Sciatic nerve (tissue), 2 donors: ENCODE measurements at places on chromosomes 1 and 21.

DNA sequence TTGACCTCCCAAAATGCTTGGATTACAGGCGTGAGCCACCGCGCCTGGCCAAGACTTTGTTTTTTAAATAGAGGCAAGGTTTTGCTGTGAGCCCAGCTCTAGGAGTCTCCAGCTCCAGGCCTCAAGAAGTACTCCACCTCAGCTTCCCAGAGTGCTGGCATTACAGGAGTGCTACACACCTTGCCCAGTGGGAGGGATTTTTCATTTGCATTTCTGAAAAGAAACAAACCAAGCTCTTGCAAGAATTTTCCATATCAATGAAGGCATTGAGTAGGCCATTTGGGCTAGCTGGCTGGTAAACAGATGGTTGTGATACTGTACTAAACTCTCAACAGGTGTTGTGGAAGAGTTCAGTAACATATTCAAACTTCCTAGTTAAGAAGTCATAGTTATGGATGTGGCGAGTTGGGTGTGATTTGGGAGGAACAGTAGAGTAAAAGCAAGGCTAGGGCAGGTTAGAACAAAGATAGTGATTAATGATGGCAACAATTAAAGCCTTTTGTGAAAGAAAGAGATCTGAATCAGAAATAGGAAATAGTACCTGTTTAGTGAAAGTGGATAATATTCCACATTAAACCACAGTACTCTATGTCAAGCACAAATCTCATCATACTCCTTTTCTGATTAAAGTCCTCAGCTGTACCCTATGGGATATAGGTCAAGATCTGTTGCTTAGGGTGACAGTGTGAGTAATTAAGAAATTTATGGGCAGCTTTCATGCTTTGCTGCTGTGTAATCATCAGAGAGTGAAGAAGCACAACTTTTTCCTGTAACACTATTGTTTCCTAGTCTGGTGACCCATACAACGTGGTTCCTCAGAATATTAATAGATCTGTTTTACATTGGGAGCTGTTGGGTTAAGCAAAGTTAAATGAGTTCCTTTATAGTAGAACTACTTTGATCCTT is 10.7 kb downstream of the AKIRIN1 start:
- no peak for DNase-seq

GRCh38 chr1:111756124-111756513 is 418 bp downstream of the DDX20 start:
- no peak for DNase-seq

DNA sequence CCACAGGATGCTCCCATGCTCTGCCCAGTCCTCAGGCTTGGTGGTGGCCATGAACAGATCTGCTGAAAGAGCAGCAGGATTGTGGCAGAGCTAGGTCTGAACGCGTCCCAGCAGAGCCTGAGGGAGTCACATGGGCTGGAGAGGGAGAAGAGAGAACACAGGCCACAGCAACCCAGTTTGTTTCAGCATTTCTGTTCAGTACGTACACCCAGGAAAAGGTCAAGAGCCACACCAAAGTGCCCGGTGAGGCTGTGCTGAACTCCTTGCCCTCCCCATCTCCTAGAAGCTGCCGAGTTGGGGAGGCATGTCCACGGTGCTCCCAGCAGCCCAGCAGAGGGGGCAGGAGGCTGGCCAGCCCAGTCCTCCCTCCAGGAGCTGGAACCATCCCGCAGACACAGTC is 5.5 kb downstream of the PKP1 start:
- DNase-seq: no peak

DNA sequence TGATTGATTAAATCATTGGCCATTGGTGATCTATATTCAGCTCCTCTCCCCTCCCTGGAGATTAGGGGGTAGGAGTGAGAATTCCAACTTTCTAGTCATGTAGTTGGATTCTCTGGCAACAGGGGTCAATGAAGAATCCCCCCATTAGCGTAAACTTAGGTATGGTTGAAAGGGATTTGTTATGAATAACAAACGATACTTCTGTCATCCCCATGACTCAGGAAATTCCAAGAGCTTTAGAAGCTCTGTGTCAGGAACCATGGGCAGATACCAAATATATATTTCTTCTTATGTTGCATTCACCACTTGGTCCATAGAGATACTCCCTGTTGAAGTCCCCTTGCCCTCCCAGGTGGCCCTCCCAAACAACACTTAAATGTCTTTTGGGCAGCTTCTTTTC is 124.5 kb downstream of the DNM3 start:
- DNase-seq: no peak

- DNase-seq: no peak
Observed at GRCh38 chr1:221084681-221085080, 205.4 kb downstream of the HLX start.

GRCh38 chr1:53069663-53070327 is 7.8 kb downstream of the PODN start:
- peak; percentile 55 for DNase-seq

- DNase-seq: no peak
Observed at GRCh38 chr21:31351438-31351837, 7.4 kb upstream of the TIAM1 start.

GRCh38 chr1:27979151-27979858 is 19.5 kb downstream of the XKR8 start:
- no peak for DNase-seq

DNA sequence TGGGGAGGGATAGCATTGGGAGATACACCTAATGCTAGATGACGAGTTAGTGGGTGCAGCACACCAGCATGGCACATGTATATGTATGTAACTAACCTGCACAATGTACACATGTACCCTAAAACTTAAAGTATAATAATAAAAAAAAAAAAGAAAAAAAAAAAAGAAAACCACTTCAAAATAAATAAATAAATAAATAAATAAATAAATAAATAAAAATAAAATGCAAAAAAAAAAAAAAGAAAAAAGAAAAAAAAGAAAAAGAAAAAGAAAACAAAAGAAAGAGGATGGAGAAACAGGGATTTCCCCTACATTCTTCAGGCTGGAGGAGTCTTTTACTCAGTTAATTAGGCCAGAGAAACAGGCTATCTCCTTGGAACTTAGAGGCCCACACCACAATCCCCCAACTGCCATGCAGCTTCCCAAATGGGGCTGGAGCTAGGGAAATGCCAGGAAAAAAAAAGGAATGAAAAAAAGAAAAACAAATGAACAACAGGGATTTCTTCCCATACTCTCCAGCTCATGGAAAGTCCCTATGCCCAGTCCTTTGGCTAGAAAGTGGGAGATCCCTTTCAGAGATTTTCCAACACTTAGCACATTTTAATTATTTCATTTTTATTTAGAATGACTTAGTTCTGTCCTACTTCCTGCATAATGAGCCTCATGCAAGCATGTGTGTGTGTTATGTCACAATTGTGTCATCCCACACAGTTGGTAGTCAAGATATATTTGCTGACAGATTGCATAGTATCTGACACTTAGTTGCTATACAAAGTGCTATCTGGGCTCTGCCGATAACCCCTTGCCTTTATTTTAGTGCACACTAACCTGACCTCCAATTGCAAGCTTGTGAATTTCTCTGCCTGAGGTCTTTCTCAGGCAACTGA is 486.4 kb downstream of the PLPP3 start:
- DNase-seq: no peak

DNA sequence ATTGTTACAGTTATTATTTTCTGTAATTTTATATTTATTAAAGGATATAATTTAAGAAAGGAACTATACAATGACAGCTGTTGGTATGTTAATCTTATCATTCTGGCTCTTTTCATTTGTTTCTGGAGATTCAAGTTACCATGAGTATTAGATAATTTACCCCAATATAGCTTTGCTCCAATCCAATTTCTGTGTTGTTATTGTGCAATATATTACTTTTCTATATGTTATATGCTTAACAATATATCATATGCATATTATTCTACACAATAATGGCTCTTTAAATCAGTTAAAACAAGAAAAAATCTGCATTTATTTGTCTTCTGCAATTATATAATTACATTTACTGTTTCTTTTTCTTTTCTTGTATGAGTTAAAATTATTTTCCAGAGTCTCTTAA is 1650.9 kb downstream of the BRINP3 start:
- no peak for DNase-seq

DNA sequence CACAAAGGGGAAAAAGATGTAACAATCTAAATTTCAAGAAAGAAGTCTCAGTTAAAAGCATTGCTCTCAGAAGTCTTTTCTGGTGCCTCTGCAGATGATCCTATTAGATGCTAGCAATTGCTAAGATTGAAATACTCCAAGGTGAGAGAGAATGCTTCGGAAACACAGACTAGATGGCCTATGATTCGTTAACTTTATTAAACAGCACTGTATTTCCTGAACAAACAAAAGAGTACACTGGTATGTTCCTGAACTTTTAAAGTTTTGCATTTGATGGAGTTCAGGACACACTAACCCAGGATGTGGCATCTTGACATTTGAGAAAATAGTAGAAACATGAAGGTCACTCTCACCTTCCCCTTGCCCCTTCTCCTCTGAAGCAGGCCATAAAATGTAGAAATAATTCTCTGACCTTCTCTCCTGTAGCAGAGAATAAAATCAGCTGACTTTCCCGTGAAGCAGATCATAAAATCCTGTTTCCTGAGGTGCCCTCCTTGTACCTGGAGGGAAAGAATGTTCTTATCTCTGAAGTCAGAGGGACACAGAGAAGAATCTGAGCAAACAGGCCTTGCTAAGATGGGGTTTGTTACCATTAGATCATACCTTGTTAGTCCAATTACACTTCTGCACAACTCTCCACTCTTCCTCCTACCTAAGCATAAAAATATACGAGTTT is 142.9 kb upstream of the USP25 start:
- no peak for DNase-seq

DNA sequence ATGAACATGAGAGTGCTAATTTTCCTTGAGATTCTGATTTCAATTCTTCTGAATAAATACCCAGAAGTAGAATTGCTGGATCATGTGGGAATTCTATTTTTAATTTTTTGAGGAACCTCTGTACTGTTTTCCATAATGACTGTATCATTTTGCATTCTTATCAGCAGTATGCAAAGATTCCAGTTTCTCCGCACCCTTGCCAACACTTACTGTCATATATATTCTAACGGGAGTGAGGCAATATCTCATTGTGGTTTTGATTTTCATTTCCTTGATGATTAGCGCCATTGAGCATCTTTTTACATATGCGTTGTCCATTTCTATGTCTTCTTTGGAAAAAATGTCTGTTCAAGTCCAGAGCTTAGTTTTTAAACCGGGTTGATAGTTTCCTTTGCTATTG is 33.2 kb downstream of the VCAM1 start:
- DNase-seq: no peak

DNA sequence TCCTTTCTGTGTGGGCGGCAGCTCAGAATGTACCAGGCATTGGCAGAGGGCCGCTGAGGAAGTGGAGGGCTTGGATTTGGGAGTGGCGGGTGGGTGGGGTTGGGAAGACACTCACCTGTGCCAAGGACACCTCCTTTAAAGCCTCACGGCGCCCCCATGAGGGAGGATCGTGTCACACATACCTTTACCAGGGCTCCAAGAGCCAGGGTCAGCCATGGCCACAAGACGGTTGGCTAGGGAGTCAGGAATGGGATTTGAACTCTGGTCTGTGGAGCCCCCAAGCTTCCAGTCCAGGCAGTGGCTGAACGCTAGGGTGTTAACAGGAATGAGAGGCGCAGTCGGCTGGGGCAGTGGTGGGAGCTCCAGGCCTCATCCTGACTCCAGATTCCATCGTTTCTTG is 4.6 kb downstream of the NBL1 start:
- no peak for DNase-seq

GRCh38 chr1:205701420-205701819 is 21.1 kb upstream of the SLC45A3 start:
- DNase-seq: no peak

GRCh38 chr1:27760426-27760825 is 12.6 kb upstream of the STX12 start:
- no peak for DNase-seq

- DNase-seq: no peak
Observed at GRCh38 chr1:246139745-246140182, 367.3 kb downstream of the SMYD3 start.

- peak; percentile 66 for DNase-seq
Observed at GRCh38 chr1:32769524-32770220, 47.5 kb downstream of the YARS1 start.

- DNase-seq: no peak
Observed at GRCh38 chr1:218365226-218365999, 20.3 kb downstream of the TGFB2 start.

- no peak for DNase-seq
Observed at GRCh38 chr1:224865510-224865909, 64.0 kb upstream of the DNAH14 start.

DNA sequence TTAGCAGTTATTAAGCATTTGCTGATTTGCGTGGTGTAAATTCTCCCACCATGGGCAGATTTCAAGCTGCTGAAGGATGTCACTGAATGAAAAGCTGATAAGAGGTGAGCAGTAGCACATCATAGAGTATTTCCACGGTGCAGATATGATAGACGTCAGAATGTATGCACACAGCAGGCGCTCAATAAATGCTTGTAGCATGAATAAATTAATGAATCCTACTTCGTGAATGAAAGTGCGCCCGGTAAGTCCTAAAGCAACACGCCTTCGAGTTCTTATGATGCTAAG is 510 bp upstream of the UBIAD1 start:
- DNase-seq: no peak

DNA sequence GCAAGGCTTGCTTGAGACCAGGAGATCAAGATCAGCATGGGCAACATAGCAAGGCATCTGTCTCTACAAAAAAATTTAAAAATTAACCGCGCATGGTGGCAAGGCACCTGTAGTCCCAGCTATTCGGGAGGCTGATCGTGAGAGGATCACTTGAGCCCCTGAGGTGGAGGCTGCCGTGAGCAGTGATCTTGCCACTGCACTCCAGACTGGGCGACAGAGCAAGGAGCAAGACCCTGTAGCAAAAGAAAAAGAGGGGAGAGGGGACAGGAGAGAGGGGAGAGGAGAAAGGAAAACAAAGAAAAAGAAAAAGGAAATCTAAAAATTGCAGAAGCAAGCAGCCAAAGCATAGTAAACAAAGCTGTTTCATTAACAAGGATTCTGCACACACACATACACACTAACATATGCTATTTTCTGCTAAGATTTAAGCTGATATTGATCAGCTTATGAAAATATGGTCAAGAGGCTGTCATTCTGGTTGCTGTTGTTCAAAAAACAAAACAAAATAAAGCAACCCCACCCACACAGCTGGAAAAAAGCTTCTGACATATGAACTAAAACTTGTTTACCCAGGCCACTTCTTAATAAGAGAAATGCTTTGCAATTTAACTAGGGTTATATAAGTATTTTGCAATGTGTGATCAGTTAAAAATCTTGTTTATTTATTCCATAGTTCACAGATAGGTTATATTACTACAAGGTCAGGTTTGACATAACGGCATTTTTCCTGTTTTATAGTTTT is 1.8 kb downstream of the ARNT start:
- no peak for DNase-seq

DNA sequence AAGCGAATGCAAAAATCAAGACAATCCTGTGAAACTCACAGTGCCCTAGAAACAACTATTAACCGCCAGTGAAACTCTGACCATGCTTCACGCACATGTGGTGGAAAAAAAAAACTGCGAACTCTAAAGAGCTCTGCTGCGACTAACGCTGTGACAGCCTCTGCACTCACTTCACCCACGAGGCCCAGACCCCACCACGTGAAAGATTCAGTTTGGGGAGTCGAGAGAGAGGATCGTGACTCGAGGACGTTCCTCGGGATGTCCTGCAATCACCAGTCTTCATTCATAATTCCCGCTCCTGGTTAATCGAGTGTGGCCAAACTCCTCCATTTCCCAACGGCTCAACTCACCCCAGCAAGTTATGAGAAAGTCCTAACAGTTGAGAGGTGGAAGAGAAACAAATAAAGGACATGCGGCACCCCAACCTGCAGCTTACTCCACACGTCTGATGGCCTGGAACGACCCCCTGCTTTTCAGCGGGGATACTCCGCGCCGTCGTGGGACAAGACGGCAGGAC is 1.1 kb downstream of the SERBP1 start:
- no peak for DNase-seq

- no peak for DNase-seq
Observed at GRCh38 chr1:24303600-24303999, 15.6 kb upstream of the GRHL3 start.
